Stimulated activated CD8-positive, alpha-beta memory T cell treated with anti-CD3 and anti-CD28 coated beads, Interleukin-7, amount 100 ng/mL, for 1 hour (primary cell): ENCODE measurements at places on chromosomes 3 and 15.

DNA sequence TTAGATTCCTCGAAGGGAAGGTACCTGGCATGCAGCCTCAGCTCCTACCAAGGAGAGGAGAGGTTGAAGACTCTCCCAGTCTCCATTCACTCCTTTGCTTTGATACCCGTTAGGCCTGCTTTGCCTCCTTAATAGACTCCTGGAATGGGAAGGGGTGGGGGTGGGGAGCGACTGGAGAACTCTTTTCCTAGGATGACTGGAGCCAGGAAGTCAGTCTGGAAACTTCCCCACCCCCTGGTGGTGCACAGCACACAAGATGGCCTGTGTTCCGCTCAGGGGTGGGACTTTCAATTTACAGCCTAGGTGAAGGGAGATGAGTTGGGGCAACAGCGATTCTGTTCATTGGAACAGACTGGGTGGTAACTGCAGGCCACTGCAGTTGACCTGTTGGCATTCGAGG lies 21.4 kb upstream of the CELF6 start:
- DNase-seq: no peak

DNA sequence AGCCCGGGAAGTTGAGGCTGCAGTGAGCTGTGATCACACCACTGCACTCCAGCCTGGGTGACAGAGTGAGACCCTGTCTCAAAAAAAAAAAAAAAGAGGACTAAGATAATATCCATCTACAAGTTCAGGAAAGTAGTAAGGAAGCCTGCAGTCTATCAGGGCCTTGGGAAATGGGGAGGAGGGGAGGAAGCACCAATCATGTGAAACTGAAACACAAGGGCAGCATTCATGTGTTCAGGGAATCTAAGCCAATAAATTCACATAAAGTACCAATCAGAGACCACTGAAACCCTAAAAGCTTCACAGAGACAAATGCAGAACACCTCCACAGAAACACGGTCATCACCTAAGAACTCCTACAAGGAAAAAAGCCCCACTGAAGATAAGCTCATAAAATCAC lies 22.9 kb upstream of the HHATL start:
- no peak for DNase-seq

DNA sequence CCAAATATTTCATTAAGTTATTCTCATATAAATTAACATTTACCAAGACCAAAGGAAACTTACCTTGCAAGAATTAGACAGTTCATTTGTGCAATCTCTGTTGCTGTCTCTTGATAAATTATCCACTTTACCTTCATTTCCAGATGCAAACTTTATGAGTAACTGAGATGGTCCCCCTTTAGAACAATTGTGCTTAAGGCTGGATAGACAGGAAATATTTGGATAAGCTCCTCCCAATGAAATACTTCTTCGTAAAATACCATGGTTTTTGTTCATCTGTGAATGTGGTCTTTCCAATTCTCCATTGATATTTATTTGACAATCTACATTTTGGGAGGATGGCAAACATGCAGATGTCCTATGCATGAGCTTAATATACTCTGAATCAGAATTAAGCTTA lies 78.2 kb downstream of the NEDD4 start:
- no peak for DNase-seq

- no peak for DNase-seq
These were observed 38.9 kb downstream of the MYL3 start for GRCh38 chr3:46824211-46824970.

DNA sequence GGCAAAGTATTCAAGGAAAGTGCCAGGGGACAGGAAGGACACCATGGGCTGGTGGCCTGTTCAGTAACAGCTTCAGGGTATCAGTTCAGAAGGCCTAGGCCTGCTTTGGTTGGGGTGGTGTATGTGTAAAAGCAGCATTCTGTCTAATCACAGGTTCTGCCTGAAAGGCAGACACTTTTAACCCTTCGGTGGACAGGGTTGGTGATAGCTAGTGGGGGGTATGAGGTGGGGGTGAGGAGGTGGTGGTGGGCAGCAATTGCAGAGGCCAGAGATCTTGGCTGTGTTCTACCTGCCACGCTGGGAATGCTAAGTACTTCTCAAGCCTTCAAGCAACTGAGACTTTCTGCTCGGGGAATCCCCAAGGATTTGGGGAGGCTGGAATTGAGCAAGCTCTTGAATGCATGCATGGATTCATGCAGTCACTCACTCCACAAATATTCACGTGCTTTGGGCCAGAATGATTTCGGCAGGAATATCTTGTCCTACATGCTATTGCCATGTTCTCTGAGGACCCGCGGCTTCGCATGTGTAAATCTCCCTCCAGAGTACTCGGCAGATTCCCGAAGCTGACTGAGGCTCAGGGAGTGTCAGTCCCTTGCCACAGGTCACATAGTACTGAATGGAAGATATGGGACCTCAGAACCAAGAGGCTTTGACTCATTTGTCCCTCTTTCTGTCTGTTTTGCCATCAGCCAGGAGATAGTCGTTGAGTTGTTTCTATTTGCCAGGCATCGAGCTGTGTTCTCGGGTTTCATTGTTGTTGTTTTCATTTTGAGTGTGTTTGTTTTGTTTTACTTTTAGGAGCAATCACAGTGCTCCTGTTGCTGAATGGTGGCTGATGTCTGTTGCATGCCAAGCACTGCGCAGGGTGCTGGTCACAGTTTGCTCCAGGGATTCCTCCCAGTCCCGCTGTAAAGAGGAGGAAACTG lies 65.5 kb downstream of the SMAD3 start:
- DNase-seq: no peak

DNA sequence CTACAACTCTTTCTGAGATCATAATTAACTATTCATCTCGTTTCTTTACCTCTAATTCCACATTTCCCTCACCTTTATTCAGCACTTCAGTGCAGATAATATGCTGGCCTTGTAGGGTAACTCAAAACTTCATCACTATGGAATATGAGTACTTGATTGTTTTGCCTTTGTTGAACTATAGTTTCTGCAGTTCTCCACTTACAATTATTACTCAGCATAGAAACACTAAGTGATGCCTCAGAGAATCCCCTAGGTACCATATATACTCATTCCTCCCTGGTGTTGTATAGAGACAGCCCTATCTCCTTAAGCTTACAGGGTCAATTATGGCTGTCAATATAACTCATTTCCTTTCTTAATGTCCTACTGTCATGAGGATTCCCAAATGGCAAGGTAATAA lies 380.6 kb upstream of the RBMS3 start:
- no peak for DNase-seq

- DNase-seq: no peak
These were observed 286.9 kb upstream of the TBL1XR1 start for GRCh38 chr3:177484206-177484605.

GRCh38 chr15:73345658-73346057 lies 23.1 kb downstream of the HCN4 start:
- DNase-seq: no peak

DNA sequence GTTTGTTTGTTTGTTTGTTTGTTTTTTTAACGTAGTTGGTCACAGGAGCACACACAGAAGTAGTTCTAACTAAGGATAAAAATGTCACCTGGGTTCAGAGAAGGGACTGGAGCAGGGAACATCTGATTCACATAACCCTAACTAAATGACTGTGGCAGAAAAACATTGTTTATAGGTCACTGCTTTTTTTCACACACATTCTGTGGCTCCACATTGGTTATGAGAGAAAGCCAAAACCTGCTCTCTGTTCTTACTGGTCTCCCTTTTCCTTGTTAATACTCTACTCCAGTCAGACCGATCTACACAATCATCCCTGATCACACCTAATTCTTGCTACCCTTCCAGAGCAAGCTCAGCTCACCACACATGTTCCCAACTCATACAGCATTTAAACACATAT lies 190.4 kb upstream of the ICE2 start:
- DNase-seq: no peak

GRCh38 chr3:123154020-123154985 lies 47.4 kb upstream of the SEC22A start:
- no peak for DNase-seq

GRCh38 chr3:40737343-40737742 lies 212.6 kb downstream of the ZNF621 start:
- DNase-seq: no peak

DNA sequence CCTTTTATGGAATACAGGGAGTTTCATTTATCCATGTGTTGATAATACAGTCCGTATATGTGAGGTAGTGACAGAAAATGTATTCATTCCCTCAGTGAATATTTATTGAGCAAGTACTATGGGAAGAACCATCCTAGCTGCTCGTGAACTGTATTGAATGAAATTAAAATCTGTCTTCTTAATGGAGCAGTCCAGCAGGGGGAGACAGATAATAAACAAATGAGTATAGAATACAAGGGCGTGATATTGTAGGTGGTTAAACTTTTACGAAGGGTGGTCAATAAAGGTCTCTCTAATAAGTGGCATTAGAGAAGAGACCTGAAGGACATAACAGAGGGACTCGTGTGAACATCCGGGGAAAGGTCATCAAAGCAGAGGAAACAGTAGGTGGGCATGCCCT lies 62.7 kb upstream of the OSTN start:
- DNase-seq: no peak

DNA sequence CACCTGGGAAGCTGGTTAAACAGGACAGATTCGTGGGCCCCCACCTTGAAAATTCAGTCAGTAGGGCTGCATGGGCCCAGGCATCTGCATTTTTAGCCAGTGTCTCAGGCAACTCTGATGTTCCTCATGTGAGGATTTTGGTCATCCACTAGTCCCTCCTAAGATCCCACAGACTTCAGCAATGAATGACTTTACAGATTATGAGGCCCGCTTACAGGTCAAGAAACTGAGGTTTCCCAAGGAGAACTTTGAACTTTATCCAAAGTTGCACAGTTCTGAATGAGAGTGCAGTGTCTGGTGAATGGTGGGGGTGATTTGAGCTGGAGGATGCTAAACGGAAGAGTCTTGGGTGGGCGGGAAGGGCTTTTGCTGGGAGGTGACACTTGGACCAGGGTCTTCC lies 27.2 kb downstream of the SLC6A6 start:
- no peak for DNase-seq

DNA sequence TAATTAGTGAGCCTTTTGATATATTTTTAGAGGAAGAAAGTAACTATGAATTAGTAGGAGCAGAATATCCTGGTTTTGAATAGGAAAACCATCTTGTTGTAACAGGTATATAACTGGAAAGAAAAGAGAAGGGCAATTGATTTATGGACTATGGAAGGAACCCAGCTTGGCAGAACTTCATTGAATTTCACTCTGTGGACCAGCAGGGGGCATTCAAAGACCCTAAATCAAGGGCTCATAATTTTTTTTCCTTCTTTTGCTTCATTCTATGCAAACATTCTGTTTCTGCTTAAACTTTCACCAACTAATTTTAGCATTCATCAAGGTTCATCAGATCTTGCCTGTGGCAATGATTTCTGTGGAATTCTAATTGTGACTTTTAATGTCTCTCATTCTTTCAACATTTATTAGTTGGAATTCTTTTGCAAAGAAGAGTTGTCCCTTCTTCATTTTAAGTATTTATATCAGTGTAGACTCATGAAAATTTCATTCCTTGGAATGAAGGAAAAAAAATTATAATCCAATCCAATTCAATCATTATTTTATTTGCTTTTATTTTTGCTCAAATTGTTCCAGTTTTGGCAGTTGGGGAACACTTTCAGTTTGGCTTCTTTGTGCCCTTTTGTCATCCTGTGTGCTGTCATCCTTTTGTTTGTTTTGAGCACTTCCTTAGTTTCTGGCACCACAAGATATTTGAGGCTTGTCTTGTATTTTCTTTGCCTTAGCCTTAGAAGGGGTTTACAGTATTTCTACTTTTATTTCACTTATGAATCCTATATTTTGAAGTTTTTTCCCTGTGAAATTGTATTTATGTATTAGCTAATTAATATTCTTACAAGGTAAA lies 30.4 kb downstream of the NXPE3 start:
- no peak for DNase-seq

DNA sequence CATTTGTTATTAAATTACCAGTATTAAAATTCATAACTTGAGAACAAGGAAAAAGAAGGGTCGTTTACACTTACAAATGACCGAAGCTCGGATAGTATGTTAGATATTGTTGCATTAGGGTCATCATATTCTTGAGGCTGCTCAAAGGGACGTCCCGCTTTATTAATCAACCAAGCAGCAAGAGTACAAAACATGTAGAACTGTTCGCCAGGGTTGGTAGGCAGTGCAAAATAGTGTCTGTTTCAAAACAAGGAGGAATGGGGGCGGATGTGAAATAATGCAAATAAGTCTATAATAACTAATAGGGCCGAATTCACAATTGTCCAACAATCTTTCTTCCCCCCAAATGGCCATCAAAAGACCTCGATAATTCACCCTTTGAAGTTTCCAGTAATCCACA lies 2.9 kb downstream of the IFT57 start:
- DNase-seq: no peak

DNA sequence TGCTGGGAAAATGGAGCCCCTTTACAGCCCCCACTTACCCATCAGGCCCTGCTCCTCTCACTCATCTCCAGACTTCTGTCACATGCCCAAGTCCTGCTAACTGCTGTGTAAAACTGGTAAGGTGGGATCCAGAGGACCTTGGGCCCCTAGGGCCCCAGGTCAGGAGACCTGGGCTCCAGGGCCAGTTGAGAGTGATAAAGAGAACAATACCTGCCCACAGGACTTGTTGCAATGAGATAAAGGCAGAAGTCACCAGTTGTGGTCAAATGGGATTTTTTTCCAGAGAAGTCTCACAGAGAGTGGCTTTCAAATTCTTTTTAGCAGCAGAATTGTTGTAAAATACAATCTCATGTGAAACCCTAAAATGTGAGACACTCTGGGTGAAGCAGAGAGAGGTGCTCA lies 753 bp downstream of the FURIN start:
- no peak for DNase-seq

GRCh38 chr15:71939981-71940588 lies 129.7 kb downstream of the NR2E3 start:
- DNase-seq: no peak

DNA sequence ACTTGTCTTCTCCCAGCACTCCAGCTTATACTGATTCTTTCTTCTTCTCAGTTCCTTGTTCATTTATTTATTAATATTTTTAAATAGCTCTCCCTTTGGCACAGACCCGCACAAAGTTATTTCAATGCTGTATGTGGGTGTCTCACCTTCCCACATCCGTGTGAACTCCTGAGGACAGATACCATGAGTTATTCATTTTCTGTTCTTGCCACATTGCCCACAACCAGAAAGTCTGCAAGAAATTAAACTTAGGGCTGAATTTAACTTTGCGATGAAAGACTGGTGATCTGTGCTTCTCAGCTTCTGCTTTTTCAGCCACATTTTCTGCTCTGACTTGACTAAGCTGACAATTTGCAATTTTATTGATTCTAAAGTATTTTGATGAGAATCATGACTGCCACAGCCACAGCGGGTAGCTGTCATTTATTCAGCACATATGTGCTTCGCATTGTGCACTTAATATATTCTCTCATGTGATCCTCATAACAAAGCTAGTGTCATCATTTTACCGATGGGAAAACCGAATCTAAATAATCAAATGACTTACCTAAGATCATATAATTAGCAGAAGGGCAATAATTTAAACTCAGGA lies 569.8 kb downstream of the EDEM1 start:
- no peak for DNase-seq

- DNase-seq: no peak
These were observed 108.8 kb upstream of the HACD2 start for GRCh38 chr3:123693584-123694190.

DNA sequence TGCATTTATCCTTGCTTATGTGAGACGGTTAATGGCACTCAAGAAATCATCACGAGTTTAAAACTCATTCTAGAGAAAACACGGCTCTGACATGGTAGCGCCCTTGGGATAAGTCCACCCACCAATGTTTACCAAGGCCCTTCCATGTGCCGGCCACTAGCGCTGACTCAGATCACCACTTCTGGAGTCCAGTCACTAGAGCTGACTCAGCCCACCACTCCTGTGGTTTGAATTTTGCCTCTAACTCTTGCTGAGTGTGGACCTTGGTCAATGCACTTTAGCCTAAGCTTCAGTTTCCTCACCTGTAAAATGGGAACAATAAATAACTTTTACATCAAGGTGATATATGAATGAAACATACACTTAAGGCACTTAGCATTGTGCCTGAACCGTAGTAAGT lies 358.4 kb upstream of the PROK2 start:
- DNase-seq: no peak
